Gastroesophageal sphincter (tissue), 4 donors: ENCODE measurements at places on chromosomes 11 and 22. TPM values are rescaled to one million over a fixed set of nuclear protein-coding genes. Genes with fewer than 3 reads are reported as not detected.

The OSM gene
- total RNA-seq = 4.1 TPM

The INS gene
- not detected for total RNA-seq

The HOATZ gene
- total RNA-seq = not detected

The LRRC74B gene
- total RNA-seq = not detected

The PHF21B gene
- 1.9 TPM for total RNA-seq

The MAP6 gene
- total RNA-seq = 35.5 TPM
